Fibroblast of skin of scalp (primary cell): ENCODE measurements at places on chromosomes 7 and 10.

DNA sequence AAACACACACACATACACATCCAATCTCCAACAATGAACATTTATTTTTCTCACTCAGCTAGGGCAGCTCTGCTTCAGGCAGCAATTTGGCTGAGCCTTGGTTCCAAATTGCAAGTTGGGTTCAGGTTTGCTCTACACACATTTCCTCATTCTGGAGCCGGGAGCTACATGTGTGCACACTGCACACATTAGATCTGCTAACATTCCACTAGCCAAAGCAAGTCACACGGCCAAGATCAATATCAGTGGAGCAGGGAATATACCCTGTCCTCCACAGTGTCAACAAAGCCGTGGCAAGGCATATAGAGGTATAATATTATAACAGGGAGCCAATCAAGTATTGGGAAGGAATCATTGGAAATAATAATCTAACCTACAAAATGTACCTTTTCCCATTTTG is 57.5 kb upstream of the PPP1R3C start:
- no peak for DNase-seq

DNA sequence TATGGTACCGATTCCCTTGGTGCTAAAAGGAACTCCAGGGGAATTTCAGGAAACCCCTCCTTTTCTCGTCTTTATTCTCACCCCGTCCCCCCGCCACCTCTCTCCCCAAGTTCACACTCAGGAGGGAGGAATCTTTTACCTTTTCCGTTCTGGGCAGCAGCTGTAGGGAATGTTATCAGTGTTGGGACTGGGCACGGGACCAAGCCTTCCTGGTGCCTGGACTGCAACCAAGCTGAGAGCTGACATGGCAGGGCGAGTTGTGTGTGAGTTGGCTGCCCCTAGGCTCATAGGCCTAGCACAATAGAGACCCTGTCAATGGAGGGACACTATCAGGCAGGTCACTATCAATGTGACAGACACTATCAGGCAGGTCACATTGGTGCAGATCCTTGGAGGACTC is 121.4 kb downstream of the TCF7L2 start:
- no peak for DNase-seq

- DNase-seq = no peak
Observed at GRCh38 chr10:48214716-48215485, 59.6 kb downstream of the FRMPD2 start.

DNA sequence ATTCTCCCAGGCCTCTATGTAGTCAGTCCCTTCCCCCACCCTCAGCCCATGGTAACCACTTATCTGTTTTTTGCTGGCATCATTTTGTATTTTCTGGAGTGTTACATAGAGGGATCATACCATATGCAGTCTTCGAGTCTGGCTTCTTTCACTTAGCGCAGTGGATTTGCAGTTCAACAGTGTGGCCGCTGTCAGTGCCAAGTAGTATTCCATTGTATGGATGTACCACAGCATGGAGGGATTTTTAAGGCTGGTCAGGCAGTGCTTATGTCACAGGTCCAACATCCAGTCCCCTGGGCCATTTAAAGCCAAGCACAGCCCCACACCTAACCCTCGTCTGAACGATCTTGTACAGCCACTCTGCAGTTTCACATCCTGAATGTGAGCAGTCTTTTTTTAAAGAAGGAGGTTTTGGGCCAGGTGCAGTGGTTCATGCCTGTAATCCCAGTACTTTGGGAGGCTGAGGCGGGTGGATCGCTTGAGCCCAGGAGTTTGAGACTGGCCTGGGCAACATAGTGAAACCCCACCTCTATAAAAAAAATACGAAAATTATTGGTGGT is 121.8 kb downstream of the CUX1 start:
- no peak for DNase-seq

DNA sequence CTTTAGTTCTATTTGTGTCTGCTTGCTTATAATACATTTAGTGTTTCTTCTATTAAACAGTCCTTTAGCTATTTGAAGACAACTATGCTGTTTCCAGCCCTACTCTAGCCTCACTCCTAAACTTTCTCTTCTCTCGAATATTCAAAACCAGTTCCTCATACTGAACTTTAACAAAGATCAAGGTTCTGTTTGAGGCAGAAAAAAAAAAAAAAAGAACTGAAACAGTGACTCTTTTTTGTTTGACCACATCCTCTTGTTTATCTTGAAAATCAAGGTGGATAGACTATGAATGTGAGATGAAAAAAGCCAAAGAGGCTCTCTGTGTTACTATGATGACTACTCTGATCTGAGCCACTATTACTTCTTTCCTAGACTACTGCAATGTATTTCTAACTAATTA is 154.3 kb downstream of the ZNF365 start:
- DNase-seq = no peak

- no peak for DNase-seq
Observed at GRCh38 chr10:100183481-100183880, 2.3 kb downstream of the ERLIN1 start.

GRCh38 chr7:148883266-148884048 is 634 bp downstream of the EZH2 start:
- peak; percentile 4 for DNase-seq

- DNase-seq = peak; percentile 76
Observed at GRCh38 chr10:17056781-17057428, 72.7 kb downstream of the CUBN start.

GRCh38 chr10:74824900-74825370 is 1.5 kb upstream of the KAT6B start:
- DNase-seq = peak; percentile 25

GRCh38 chr10:96334616-96335526 is 23.9 kb downstream of the OPALIN start:
- DNase-seq = peak; percentile 34

GRCh38 chr7:16295558-16295957 is 125.8 kb downstream of the CRPPA start:
- DNase-seq = no peak

DNA sequence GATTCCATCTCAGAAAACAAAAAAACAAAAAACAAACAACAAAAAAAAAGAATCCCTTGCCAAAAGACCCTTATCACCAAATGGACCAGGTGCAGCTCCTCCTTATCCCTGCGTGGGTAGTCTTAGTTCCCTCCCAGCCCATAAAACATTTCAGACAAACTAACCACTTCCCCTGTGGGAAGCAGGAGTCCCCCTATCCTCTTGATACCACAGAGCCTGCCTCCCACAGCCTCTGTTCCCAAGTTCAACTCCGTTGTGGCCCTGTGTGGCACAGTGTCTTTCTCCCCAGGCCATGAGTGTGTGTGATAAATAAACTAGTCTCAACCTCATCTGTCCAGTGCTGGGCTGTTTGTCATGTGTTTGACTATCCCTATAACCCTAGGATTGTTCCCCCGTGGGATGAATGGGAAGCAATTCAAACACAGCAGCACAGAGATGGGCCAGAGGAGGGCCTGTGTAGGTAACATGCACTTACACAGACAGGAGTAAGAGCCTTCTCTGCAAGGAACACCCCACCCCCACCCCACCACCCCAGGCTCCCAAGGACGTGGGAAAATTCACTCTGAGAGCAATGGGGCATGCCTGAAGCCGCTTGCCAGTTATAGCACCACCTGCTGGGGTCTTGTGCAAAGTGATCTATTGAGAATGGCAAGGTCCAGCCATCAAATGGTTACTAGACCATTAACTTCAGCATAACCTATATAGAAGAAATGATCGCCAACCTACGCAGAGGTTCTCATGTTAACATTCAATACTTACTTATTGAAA is 147.1 kb upstream of the GHITM start:
- DNase-seq = no peak

DNA sequence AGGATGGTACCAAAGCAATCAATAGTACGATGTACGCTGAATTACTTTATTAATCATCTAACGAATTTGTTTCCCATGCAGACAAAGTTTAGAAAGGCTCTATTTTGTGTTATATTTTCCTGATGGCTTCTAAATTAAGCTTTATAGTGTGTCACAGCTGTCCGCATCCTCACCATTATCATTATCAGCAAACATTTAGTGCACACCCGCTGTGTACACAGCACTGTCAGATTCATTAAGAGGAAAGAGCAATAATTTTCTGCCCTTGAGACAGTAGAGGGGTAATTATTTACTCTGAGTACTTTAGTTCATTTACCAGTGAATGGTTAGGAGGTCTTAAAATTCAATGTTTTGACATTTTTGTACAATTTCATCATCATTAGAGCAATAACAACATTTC is 233.3 kb upstream of the PTPRZ1 start:
- no peak for DNase-seq

GRCh38 chr7:152341039-152341913 is 94.5 kb downstream of the KMT2C start:
- peak; percentile 64 for DNase-seq

DNA sequence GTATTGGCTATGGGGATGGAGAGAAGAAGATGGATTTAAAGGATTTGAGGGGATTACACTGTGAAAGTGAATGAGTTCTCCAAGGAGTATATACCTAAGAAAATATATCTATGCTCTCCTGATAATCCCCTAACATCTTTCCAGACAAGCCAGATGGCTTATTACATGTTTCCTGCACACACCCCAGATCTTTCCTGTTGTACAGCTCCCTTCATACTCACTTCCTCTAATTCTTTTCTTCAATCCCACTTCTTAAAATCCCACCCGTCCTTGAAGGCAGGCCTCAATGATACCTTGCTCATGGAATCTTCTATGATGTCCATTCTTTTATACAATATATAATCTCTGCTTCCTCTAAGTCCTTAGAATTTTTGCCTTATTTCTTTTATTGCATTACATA is 317.2 kb upstream of the DGKB start:
- no peak for DNase-seq

DNA sequence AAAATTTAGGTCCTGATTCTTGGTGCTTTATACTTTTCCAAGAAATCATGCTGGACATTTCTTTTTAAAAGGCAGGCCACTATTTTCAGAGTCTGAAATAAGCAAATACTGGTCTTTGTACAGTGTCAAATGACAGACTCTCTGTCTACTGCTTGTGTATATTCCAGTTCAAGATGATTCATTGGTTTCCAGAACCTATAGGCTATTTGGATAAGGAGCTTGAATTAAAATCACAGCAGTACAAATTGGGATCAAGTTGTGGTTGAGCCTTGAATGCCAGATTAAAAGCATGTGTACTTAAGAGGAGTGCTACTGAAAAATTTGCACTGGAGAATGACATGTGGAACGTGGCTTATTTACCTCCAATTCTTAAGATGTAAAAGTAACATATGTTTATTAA is 10.7 kb downstream of the KMT2E start:
- DNase-seq = peak; percentile 72

- no peak for DNase-seq
Observed at GRCh38 chr10:51888263-51888662, 188.9 kb upstream of the CSTF2T start.

DNA sequence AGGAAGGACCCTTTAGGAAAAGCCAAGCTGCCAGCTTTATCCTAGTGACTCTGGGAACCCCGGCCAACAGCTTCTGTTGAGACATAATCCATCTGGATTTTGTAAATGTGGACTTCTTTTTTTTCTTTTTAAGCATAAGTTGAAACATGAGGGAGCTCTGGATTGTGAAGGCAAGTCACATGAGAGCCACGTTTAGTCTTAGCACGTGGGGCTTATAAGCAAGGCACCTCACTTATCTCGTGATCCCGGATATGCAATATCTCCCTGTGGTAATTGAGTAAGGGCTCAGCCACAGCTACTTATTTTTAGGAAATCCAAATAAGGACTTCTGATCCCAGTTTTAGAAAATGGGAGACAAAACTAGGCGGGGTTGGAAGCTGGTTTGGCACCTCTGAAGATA is 111.2 kb upstream of the PTN start:
- peak; percentile 54 for DNase-seq

DNA sequence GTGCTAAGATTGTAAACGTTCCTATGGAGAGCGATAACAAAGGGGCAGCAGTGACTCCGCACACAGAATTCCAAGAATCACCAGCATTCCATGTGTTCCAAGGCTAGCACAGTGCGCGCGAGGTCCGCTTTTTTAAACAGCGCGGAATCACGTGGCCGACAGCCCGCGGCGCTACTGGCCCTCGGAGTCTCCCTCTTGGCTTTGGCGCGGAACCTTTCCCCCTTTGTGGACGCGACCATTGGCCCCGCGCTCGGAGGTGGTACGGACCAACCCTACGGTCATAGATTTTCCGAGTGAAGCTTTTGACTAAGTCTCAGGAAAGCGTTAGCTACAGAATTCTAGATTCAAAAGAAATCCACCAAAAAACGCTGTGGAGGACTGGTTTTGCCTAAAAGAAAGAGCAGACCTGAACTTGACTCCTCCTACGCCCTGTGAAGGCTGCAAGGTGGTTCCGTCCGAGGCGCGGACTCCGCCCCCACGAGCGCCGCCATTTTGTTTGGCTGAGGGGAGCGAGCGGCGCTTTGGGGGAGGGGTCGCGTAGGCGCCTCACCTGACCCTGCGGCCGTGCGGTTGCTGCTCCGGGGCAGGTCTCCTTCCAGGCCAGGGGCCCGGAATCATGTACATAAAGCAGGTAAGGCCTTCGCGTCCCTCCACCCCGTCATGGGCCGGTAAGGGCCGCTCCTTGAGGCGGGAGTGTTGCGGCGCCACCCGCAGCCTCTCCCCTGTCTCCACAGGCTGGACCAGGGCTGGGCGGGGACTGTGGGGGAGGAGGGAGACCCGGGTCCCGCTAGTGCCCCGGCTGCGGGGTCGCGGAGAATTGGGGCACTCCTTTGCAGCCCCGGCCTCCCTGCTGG is at the start of gene SMC3:
Gene SMC3 (plus strand): TSS at position 495 of the 854 bp plus-strand sequence. CDS start 122 bp downstream, at position 617.
- peak; percentile 98 for DNase-seq
